Right ventricle myocardium superior (tissue), 1 donor: ENCODE measurements at places on chromosomes 5 and 9. TPM values are rescaled to one million over a fixed set of nuclear protein-coding genes. Genes with fewer than 3 reads are reported as not detected.

The PDGFRB gene
- total RNA-seq: 47.0 TPM

The ARL14EPL gene
- not detected for total RNA-seq

The LTC4S gene
- total RNA-seq: 7.6 TPM

The SPATA6L gene
- 0.35 TPM for total RNA-seq

The ATP6V1G1 gene
- 60.2 TPM for total RNA-seq

The ZFYVE16 gene
- total RNA-seq: 29.6 TPM

The MED10 gene
- 30.9 TPM for total RNA-seq
